KBM-7 (cell line): ENCODE measurements at places on chromosomes 5 and 9.
A peak's percentile ranks its signal among the peaks of the same experiment; 100 is the strongest.

DNA sequence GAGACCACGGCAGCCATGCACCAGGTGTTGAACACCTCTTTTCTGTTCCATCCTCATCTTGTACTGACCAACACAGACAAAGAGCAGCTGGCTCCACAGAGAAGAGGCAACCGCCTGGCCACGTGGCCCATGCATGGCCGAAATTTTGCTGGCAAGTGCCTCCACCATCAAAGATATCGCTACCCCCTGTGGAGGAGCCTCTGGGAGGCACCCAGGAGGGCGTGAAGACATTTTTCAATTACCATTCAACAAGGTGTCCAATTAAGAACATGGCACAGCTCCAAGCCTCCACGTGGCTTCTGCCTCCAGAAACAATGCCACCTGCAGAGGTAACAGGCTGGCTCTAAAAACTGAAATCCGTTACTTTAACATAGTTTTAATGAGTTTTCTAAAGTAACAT lies 54.4 kb upstream of the CKS2 start:
- DNase-seq: no peak

DNA sequence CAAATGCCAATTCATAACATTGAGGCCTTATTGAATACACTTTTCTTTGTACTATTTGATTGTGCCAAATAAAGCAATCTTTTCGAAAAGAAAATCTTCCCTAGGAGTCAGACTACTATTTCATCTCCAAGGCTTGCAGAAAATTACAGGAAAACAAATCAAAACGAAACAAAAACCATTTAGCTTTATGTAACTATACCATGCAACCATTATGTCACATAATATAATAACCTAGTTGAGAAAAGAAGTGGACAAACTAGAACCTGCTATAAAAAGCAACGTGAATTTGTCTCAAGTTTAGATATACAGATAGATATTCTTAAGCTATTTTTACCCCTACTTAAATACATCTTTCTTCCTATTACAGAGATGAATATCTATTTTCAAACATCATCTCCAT lies 18.0 kb downstream of the HTR4 start:
- DNase-seq: no peak

- DNase-seq: no peak
Measured at GRCh38 chr5:147452165-147452811, 57.6 kb downstream of the DPYSL3 start.

DNA sequence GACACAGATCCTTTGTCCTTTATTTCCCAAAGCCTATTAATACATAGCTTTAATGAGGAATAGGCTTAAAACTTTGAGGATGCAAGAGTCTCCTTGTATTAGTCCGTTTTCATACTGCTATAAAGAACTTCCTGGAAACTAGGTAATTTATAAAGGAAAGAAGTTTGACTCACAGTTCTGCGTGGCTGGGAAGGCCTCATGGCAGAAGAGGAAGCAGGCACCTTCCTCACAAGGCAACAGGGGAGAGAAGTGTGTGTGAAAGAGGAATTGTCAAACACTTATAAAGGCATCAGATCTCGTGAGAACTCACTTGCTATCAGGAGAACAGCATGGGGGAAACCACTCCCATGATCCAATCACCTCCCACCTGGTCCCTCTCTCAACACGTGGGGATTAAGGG lies 5.4 kb upstream of the CLK4 start:
- no peak for DNase-seq

- no peak for DNase-seq
Measured at GRCh38 chr9:132074736-132075135, 4.9 kb downstream of the MED27 start.

- no peak for DNase-seq
Measured at GRCh38 chr5:139022528-139022927, 147.4 kb upstream of the LRRTM2 start.

GRCh38 chr5:116423141-116423540 lies 151.5 kb downstream of the SEMA6A start:
- DNase-seq: no peak

DNA sequence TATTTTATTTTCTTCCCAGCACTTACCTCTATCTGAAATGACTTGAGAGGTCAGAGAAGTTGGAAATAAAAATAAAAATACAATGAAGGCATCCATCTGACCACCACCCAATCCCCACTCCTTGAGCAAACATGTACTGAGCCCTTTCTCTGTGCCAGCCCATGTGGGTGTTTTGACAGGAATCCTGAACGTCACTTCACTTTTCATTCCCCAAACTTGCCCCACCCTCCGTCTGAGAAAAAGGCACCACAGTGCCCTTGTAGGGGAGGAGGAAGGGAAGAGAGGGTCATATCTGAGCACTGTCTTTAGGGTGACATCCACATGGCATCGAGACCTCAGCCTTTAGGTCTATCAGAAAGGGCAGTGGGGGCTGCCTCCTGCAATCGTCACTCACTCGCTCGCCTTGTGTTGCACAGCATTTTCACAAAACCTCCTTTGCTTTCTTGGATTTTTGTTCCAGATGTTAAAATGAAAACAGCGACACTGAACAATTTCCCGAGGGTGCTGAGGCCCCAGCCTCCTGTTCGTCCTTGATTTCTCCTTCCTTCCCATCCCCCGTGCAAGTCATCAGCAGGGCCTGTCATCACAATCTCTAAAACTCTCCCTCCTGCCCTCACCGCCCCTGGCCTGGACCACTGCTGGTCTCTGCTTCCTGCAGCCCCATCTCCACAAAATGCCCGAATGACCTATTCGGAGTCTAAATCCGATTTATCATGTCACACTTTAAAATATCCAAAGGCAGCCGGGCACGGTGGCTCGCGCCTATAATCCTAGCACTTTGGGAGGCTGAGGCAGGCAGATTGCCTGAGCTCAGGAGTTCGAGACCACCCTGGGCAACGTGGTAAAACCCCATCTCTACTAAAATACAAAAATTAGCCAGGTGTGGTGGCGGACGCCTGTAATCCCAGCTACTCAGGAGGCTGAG lies 13.0 kb downstream of the HIGD2A start:
- no peak for DNase-seq

DNA sequence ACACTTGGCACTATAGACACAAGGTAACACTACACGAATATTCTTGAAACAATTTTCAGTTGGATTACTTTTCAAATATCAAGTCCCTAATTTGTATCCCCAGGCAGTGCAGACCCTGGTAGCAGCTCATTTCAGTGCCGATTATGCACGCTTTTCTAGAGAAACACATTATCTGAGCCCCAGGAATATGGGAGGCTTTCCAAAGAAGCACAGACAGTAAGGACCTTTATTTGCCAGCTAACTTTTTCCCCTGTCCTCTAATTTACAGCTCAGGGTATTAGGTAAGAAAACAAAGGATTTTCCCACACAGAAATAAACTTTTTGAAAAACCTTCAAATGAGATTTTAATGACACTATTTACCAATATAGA lies 852.3 kb upstream of the DMAC1 start:
- DNase-seq: no peak

GRCh38 chr9:87286506-87286905 lies 211.2 kb upstream of the DAPK1 start:
- DNase-seq: no peak

- no peak for DNase-seq
Measured at GRCh38 chr9:99026271-99026955, 78.5 kb upstream of the TGFBR1 start.

DNA sequence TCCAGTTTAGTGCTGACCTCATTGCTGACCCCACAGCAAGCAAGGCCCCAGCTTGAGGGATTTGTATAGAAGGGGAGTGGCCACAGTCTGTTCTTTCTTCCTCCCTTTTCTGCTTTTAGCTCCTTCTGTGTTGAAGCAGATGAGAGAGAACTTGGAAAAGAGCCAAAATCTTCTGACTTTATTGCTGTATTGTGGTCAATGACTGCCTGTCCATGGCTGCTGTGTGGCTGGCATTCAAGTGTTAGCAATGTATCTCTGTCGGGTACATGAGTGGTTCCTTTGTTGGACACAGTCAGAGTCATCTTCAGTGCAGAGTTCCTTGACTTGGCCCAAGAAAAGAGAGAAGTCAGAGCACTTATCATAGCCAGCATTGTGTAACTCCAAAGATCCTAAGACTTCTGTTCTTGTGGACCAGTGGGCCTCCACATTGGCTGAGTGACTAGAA lies 154.1 kb downstream of the LRRC70 start:
- DNase-seq: peak; percentile 78

GRCh38 chr9:4640027-4640426 lies 22.1 kb upstream of the PLPP6 start:
- DNase-seq: peak; percentile 17

GRCh38 chr5:30846171-30846570 lies 347.3 kb upstream of the CDH6 start:
- DNase-seq: no peak

DNA sequence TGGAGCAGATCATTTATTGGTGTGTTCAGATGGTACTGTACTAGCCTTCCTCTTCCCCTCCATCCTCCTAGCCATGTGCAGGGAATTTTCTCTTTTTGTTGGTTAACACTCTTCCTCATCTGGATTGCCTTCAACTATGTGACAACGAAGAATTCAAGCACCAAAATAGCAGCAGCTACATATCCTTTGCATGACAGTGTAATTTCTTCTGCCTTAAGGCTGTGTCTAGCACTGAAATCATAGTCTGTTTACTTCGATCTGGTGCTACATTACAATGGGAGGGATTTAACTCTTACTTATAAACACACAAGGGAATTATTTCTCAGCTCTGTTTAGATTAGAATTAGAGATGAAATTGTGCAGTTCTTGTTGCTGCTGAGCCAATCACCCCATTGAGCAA lies 260.4 kb downstream of the ARL15 start:
- DNase-seq: no peak

DNA sequence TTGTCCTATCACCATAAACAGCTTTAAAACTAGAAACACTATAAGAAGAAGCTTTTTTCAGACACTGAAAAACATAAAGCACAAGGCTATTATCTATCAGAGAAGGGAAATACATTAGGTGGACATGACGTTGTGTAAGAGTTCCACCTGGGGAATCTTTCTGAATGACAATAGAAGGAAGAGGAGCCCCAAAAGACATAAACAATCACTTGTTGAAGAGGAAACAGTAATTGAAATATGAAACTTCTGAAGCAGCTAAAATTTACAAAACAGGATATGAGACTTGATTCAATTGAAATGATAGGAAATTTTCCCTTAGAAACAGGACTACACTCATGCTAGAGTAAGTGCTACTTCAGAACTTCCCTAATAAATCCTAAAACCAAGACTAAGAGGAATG lies 933.6 kb downstream of the EFNA5 start:
- no peak for DNase-seq

- no peak for DNase-seq
Measured at GRCh38 chr9:23088932-23089364, 642.3 kb downstream of the DMRTA1 start.

DNA sequence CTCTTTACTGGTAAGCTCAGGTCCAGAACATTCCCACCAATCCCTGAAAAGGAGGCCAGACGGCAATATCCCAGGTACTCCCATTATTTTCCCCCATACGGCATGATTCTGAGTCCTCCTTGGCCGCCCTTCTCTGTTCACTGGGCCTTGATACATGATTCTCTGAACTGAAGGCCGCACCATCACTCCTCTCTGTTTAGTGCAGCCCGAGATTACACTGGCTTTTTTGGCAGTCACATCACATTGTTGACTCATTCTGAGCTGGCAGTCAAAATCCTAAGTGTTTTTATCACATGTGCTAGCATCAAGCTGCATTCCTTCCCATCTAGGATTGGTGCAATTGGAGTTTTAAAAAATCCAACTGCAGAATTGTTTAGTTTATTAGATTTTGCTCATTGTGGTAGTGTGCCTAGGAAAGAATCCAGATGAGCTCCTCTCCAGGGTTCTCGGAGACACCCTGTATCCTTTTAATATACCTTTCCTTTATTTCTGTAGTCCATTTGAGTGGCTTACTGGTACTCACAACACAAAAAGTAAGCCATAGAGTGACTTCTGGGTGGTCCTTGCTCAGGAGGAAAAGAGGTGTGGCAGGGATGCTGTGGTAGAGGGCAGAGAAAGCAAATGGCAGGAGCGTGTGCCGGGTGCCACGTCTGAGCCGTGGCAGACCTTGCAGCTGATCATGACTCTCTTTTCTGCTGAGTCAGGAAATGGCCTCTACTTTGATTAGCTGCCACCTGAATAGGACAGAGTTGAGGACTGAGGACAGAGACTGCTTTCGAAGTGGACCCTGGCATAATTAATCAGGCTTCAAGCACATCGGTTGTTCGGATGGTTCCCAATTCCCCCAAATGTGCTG lies 121.1 kb upstream of the IL12B start:
- DNase-seq: no peak

GRCh38 chr9:105633411-105633810 lies 28.8 kb upstream of the TAL2 start:
- DNase-seq: no peak

DNA sequence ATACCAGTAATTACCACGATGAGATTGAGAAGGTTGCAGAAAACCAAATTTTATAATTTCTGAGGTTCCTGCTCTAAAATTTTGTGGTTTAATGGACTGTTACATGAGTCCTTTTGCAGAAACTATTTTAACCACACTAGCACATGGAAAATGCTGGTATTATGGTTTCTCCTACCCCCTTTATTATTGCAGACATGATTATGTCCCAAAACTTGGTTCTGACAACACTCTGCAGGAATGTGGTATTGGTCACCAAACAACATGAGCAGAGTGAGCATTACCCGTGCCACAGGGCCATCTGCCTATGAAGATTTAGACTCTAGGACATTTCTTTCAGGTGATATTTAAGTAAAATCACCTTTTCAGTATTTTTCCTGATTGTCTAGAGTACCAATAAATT lies 2.8 kb upstream of the ECM2 start:
- DNase-seq: peak; percentile 4

DNA sequence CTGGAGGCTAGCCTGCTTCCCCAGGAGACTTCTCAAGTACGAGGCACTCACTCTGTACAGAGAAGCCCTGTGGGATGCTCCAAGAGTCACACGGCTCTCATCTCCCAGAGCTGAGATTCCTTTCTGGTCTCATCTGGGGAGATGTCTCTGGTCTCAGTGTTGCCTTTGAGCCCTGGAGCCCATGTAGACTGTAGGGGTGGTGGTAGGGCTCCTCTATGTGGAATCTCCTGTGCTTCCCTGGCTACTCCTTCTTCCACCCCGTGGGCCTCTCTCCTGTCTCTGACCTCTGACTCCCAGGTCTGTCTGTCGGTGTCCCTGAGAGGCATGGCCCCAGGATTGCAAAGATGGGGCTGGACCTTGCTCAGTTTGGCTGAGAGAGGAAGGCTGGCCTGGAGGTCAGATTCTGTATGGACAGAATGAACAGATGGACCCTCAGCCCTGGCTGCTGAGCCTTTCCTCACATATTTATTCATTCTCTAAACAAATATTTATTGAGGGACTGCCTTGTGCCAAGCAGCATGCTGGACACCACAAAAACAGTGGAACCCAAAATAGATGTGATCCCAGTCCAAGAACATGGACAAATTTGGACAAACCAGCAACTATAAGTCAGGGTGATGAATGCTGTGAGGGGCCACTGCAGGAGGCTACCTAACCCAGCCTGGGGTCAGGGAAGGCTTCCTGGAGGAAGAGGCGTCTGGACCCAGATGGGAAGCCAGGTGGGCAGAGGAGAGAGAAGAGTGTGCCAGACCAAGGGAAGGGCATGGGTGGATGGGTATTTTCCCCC lies 2.6 kb downstream of the CCL19 start:
- no peak for DNase-seq

DNA sequence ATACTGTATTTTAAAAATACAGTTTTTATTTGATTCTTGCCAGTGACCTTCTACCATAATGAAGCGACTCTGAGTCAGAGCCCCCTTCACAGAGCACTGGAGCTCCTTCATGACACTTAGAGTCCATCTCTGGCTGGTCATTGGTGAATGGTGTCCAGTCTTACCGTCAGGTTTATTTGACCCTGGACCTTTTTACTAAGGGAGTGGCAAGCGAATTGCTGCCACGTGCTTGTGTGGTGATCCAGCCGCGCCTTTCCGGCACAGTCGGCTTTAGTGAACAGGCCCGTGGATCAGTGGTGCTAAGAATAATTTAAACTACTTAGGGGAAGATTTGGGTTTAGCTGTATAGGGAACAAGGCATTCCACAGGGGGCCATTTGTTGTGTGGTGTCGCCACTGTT lies 48.5 kb downstream of the PRRC2B start:
- DNase-seq: no peak
